ENCODE measurements at places on chromosomes 3 and 15.

DNA sequence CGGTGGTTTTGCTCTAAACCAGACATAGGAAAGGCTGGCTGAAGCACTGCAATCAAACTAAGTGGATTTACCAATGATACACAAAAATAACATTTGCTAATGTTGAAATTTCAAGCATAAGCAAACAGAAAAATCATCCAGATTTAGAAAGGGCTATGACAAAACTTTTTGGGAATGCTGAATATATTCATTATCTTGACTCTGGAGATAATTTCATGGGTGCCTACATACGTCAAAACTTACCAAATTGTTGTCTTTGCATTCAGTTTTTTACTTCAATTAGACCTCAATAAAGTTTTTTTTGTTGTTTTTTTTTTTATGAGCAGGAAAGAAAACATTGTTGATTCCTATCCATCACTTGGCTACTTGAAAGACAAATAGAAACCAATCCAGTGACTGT, 140.8 kb downstream of the NR2E3 start:
- DNase-seq: no peak

DNA sequence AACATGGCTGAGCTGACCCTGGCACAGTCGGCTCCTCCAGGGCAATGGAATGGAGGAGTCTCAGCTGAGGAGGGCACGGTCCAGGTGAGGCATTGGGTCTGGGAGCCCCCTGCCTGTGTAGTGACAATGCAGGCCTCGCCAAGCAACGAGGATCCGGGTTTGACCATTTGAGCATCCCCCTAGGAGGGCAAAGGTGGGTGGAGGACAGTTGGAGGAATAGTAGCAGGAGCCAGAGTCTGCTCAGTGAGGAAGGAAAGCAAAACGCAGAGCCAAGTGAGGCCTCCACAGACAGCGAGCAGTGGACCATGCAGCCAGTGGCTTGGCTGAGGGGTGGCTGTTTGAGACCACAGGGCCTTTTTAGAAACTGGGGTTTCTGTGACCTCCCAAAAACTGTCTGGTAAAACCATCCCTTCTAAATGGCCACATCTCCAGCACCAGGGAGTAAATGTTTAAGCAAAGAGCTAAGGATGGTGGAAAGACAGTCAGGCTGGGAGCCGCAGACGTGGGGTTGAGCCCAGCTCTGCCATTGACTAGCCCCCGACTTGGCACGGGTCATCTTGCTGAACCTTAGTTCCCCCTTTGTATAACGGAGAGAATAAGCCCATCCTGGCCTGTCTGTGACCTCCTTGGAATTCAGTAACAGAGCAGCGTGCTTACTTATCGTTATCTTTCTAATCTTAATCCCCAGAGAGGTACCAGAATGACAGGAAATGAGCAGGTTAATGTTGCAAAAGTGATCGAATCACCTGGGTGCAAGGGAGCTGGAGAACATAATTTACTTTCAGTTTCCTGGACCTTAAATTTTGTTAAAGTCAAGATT, 46.8 kb downstream of the CMTM6 start:
- DNase-seq: no peak

- DNase-seq: no peak
These were observed 417.5 kb upstream of the TPRG1 start for GRCh38 chr3:188754267-188754666.

- DNase-seq: peak; percentile 90
These were observed 80.1 kb downstream of the MYO1E start for GRCh38 chr15:59292442-59293151.

DNA sequence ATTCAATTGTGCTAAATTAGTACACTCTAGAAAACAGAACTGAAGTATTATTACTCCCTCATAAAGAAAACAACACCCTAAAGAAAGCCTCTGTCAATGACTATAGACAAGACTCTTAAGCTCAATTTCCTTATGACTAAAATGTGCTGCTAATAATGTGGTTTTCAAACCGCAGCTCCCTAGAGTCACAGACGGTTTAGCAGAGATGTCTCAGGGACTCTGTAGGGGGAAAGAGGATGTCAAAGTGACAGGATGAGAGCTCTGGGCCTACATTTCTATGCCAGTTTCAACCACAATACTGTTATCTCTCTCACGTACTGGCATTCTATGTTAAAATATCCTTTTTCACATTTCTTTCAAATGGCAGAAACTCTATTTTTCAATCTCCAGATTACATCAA, 37.6 kb upstream of the WDR49 start:
- DNase-seq: no peak

DNA sequence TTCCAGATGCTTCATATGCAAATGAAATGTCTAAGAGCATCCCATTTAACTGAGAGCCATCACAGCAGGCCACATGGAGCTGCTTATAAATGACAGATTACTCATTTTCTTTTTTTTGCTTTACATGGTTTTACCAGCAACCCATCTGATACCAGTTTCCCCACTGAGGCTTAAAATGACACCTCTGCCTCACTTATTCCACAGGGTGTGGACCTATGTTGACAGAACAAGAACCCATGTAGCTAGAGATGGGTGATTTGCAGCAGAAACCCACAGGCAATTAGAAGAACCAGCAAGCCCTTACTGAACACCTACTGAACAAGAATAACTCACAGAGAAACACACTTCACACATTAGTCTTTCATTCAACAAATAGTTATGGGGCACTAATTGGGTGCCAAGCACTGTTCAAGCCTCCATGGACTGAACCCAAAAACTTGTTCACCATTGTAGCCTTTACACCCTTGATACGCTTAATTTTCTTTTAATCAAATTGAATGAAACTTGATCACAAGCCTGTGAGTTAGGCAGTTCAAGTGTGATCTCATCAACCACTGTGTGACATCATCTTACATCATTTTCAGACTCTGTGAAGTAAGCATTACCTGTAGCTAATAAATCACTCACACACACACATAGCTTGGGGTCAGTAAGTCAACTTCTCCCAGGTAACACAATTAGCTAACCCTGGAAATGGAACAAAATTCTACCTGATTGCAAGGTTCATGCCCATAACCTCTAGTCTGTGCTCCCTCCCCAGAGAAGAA, 45.4 kb downstream of the MAGI1 start:
- DNase-seq: no peak

GRCh38 chr3:149426325-149426724, 48.2 kb upstream of the TM4SF4 start:
- no peak for DNase-seq

DNA sequence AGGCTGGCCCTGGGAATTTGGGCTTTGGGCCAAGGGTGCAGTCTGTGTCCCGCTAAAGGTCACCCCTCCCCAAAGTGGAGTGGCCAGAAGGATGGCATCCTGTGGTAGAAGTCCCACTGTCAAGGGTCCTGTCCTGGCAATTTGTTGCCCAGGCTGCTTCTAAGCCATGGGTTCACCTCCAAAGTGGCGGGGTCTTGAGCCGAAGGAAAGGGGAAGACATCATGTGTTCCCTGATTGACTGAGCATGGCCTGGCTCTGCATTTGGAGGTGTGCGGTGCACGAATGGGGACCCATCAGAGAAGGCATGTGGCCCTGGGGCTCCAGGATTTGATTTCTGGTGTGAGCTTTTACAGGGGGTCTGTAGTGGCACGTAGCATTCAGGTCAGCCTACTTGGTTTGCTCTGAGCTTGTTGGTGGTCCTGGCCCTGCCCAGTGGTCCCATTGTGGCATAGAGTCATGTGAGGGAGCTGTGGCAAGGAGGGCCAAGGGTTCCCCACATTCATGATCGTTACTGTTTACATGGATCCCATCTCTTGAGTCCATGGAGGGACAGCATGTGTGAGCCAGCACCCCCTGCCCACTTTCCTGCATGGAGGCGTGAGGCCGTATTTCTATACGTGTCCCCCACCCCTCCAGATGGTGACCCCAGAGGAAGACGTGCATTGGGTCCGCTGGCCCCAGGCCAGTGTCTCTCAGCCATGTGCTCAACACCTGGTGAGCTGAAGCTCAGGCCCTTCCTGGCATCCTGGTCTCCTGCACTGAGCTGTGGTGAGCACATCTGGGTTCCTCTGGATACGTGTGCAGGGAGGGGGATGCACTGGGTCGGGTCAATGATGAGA, 225.1 kb downstream of the SNRPN start:
- DNase-seq: no peak

All from Ammon's horn (tissue), 1 donor.